Activated T-helper 1 cell treated with anti-CD3 and anti-CD28 coated beads, Interleukin-2, amount 50 U/mL, for 16 hours (primary cell): ENCODE measurements at places on chromosomes 5 and 9.

DNA sequence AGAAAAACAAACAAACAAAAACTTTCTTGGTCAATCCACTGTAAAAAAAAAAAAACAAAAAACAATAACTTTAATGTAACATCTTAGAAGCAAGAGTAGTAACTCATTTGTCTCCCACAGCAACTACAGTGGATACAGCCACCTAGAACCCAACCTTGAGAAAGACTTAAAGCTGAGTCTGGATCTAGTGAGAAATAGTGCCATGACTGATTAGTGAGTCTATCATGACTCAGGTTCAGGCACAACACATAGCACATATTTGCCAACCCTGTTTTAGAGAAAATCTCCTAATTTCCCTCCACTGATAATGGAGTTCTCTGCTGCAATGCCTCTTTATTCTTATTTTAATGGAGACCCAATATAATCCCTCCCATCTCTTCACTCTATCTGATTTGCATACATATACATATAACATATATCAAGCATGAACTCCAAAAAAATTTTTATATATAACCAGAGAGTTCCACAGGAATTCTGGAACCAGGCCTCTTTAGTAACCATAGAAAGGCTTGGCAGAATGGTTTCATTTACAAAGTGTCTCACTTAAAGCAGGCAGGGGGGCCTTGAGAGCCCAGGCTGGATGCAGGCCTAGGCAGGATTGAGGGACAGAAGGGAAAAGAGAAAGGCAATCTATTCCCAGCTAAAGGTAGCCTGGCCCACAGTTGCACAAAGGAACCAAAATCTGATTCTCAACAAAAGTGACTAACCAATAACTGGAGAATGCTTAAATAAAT lies 11.9 kb upstream of the NR4A3 start:
- DNase-seq: no peak

DNA sequence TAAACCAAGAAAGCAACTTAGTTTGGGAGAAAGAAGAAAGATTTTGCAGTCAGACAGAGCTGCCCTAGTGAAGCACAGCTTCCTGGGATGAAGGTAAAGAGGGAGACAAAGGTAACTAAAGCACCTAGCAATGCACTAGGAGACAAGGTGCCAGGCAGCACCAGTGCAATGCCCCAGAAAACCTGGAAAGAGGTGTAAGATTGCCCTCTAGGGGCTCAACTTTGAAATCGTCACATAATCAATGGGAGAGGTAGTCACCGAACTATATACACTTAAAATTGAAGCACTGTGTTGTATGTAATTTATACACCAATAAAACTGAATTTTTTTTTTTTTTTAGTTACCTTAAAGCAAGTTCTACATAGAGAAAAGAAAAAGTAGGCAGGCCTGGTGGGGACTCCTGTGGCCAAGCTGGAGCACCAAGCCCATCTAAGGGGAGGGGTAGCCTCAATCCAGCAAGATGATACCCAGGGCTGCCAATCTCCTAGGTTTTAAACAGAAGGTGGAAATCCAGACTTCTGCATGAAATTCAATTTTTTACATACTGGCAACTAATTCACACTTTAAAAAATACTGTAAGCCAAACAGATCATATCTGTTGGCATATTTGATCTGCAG lies 48.2 kb downstream of the CDK5RAP2 start:
- DNase-seq: no peak

DNA sequence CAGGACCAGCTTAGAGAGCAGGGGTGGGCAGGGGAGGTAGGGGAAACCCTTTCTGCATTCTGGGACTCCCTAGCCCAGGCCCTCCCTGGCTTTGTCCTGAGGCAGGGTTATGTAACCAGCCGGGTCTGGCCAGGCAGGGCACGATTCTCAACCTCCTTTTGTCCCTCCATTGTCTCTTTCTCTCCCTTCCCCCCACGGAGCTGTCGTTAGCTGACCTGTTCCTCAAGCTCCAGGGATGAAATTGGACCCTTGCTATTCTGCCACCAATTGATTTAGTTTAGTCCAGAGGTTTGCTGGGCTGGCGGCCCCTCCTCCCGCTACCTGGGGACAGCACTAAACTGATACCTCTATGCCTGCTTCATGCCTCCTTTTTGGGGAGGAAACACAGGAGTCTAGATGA lies 9.4 kb upstream of the NDST1 start:
- no peak for DNase-seq

DNA sequence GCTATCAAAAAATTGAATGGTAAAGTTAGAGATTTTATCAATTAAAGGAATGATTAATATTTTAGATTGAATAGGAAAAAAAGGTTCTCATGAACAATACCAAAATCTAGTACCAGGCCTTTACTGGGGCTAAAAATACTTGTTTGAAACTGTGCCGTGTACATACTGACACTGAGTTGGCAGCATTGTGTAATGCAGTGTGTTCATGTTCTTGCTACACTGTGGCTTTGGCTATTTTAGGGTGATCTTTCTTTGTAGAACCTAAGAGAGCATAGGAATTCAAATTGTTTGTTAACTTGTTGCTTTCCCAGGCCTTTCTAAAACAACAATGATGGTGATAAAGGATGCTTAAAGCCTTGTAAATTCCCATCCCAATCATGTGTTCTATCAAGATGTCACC lies 80.9 kb downstream of the KIF4B start:
- DNase-seq: no peak

DNA sequence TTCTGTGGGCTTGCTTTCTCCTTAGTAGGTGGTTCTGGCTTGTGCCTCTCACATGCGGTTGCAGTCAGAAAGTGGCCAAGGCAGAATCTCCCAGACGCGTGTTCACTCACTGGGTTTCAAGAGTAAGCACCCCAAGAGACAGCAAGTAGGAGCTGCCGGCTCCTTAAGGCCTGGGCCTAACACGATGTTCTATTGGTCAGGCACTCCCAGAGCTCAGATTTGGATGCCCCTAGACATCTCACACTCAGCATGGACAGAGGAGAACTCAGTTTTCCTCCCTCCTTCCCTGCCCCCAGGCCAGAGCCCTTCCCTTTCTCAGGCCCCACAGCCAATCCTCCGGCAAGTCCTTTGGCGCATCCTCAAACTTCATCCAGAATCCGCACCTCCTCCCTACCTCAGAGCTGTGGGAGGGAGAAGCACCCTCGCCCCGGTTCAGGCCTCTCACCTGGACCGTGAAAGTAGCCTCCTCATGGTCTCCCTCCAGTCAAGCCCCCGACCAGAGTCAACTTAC lies 6.5 kb upstream of the CARD19 start:
- no peak for DNase-seq

DNA sequence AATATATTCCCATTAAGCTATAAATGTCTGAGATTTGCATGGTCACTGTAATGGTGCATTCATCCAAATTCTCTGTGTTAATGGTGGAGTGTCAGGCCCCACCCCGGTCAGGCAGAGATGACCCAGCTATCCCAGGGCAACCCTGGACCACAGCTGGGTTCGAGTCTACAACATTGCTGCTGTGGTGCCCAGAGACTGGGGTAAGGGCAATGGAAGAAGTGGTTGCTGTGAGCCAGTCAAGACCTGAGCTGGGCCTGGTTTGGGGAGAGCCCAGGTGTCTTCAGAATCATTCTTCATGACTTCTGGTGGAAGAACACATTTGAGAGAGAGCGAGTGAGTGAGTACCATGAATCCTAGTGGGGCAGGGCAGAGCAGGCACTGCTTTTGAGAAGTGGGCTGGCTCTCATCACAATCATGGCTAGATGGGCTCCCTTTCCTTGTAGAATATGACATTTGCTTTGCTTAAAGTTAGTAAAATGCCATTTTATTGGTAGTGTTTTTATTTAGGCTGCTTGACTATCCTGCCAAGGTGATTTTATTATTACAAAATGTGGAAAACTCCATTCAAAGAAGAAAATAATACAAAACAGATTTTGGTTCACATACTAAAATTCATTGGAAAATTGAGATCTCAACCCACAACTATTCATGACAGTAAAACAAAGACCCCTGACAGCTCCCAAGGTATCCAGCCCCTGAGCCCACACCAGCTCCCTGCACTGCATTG lies 125.8 kb upstream of the SLC25A48 start:
- DNase-seq: no peak

DNA sequence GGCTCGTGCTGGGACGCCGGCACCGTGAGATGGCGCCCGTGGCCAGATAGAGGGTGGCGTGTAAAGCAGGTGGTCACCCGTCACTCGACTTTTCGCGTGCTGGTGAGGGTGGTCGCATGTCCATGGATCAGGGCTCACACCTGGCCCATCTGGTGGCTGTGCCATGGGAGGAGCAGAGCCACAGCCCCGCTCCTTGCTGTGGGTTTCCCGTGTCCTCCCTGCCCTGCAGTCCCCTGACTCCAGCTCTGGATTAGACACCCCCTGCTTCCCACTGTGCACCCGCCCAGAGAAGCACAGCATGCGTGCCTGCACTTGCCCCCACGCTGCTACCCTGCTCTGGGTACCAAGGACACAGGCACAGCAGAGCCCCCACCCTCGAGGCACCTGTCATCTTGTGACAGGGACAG lies 1.8 kb upstream of the TMEM250 start:
- DNase-seq: no peak

DNA sequence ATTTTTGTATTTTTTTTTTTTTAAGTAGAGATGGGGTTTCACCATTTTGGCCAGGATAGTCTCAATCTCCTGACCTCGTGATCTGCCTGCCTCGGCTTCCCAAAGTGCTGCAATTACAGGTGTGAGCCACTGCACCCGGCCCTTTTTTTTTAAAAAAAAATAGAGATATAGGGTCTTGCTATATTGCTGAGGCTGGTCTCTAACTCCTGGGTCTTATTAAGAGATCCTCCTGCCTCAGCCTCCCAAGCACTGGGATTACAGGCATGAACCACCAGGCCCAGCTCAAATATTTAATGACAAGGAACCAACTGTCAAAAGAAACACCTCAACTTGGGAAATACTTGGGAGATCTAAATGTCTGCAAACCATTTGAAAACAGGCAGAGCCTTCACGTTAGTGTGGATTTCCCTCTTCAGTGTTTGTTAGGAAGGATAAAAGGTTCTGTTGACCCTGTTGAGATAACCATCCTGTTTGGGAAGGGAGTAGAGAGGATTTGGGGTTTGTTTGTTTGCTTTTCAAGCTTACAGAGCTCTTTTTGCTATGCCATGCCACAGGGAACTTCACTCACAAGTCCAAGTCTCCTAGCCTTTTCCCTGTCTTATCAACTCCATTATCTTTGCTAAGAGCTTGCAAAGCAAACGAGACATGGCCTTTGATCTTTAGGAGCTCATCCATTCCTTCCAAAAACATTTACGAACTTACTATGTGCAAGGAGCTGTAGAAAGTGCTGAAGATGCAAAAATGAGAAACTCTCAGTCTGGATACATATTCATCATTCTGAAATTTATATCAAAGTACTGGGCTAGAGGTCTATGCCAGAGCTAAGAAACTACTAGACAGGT lies 7.5 kb downstream of the FAXDC2 start:
- no peak for DNase-seq

DNA sequence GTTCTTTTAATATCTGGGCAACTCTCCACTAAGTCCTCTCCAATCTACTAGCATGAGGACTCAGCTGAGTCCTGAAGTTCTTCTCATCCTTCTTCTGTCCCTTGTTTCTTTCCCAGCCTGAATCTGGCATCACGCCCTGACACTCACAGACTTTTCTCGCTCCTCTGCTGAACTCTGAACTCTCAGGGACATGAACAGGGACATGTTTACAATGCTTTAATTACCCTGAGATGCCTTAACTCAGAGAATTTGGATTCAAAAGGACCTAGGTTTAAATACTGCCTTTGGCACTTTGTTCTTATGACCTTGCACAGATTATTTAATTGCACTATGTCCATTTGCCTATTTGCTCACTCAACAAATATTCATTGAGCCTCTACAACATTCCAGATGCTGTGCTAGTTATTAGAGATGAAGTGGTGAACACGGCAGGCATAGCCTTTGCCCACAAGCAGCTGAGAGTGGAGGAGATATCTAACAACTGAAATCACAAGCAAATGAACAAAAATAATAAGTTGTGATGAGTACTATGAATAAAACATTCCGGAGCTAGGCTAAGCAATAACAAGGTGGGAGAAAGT lies 106.0 kb downstream of the ADRB2 start:
- no peak for DNase-seq

GRCh38 chr5:158354958-158355357 lies 496.0 kb upstream of the CLINT1 start:
- no peak for DNase-seq

DNA sequence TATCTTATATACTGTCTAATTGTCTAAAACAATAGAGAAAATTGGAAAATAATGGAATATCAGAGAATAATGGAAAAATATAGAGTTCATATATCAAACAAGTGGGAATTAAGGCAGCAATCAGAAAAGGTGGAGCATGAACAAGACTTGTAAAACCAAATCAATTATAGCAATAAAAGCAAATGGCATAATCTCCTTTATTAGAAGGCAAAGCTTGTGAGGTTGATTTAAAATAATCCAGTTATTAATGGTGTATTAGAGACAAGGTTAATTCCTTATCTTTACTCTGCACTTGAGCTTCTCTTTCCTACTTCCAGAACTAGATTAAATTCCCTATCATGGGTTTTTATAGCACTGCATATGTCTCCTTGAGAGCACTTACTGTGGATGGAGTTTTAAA lies 64.1 kb downstream of the AMBP start:
- DNase-seq: no peak

DNA sequence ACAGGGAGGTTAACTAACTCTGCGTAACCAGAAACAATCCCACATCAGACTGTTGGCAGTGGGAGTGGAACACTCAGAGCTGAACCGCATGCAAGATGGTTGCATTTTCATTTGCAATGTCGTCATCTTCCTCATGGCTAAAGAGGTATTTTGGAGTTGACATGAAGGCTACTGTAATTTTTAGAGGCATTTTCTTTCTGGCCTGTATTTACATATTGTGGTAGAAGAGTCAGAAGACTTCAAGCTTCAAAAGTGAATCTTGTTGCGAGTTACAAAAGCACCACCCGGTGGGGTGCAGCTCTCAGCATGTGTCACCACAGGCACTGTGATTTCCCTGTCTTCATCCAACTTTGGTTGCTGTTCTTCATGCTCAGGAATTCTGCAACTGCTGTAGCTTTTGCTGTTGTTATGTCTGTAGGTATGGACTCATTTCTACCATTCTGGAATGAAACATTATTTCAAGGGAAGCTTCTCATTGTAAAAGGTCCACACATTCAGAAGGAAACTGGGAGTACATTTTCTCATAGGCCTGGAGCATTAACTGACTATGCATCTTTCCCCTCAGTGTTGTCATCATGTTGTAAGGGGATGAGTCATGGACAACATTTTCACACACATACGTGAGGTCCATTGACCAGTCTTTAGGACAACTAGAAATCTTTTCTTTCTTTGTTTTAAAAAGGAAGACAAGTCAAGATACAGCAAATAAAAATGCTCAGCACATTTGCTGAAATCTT lies 35.4 kb upstream of the GDNF start:
- no peak for DNase-seq
